Breast epithelium (tissue), 4 donors: ENCODE measurements at places on chromosomes 11 and 22. TPM values are rescaled to one million over a fixed set of nuclear protein-coding genes. Genes with fewer than 3 reads are reported as not detected.

DNA sequence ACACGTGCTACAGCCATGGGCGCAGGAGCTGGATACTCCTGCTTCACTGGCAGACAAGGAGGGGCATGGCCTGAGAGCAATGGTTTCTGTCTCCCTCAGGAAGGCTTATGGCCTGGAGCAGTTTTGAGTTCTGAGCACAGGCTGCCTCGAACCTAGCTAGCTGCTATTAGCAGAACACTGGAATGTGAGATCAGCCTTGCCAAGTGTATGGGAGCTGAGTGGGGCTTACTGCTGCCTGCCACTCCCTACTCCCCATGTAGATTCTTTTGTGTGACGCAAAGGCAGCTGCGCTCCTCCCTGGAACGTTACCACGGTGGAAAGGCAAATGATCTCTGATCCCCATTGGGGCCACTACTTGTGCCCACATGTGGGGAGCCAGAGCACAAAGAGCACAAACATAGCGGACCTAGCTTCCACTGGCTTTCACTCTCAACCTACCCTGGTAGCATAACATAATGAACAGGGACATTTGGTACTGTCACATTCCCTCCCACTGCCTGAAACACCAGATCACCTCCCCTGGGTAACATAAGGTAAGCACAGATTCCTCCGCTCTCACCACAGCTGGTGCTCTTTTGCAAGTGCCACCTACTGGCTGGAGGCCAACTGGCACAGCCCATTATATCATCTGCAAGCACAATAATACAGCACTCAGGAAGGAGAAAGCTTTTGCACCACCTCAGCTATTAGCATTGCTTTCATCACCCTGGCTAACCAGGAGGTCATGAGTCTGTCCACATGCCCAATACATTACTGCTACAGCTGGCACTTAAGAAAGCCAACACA is 84.6 kb upstream of the GUCY1A2 start:
- H3K4me1 ChIP-seq, result no peaks in the 10 kb centered on the region
- no peak overlapping the region for H3K4me3 ChIP-seq
- no peaks in the 10 kb centered on the region for H3K36me3 ChIP-seq
- no peaks in the 10 kb centered on the region for H3K27me3 ChIP-seq
- no peak overlapping the region for H3K27ac ChIP-seq

Gene RTL10
- 6.7 TPM for total RNA-seq

GRCh38 chr11:93986716-93987115 is 34.4 kb upstream of the HEPHL1 start:
- peak; percentile 18 for DNase-seq
- H3K27me3 ChIP-seq, result peaks cover 3% of the 10 kb centered on the region
- H3K4me1 ChIP-seq, result no peaks in the 10 kb centered on the region
- H3K27ac ChIP-seq, result no peak overlapping the region
- no peaks in the 10 kb centered on the region for H3K36me3 ChIP-seq

Gene DBX1
- total RNA-seq, result not detected

Gene C11orf65
- total RNA-seq, result 1.9 TPM

Gene OSM
- 1.3 TPM for total RNA-seq

DNA sequence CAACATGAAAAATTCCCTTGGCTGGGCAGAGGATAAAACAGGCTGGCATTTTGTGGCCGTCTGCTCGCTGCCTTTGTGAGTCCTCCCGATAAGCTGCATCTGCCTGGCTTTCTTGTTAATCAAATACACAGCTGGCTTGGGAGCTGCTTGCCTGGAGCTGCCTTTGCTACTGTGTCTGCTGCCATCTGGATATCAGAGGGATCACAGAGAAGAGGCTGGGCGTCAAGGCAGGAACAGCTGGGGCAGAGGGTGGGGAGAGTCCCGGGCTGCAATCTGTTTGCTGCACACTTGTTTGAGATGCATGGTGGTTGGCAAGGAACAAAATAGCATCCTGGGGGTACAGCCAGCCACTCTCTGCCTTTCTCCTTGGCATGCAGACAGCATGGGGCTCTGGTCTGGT is 36.0 kb downstream of the COMMD9 start:
- H3K36me3 ChIP-seq, result no peaks in the 10 kb centered on the region
- H3K27me3 ChIP-seq, result no peaks in the 10 kb centered on the region
- no peak overlapping the region for H3K27ac ChIP-seq
- no peak overlapping the region for H3K4me3 ChIP-seq
- no peak for DNase-seq

Gene KCNK4
- total RNA-seq, result not detected
